ENCODE measurements at places on chromosomes 12 and 14. TPM values are rescaled to one million over a fixed set of nuclear protein-coding genes. Genes with fewer than 3 reads are reported as not detected.
A peak's percentile ranks its signal among the peaks of the same experiment; 100 is the strongest.

The BBOF1 gene
- total RNA-seq: 14.1 TPM

GRCh38 chr14:22536853-22537338 is 52.1 kb downstream of the DAD1 start:
- peak; percentile 77 for DNase-seq
- no peak overlapping the region for H3K4me3 ChIP-seq
- H3K36me3 ChIP-seq: no peaks in the 10 kb centered on the region
- H3K27ac ChIP-seq: peak overlapping the region; percentile 84

- no peak for DNase-seq
- H3K4me3 ChIP-seq: no peak overlapping the region
- no peaks in the 10 kb centered on the region for H3K36me3 ChIP-seq
These were observed 188.0 kb upstream of the MDGA2 start for GRCh38 chr14:47863441-47863840.

DNA sequence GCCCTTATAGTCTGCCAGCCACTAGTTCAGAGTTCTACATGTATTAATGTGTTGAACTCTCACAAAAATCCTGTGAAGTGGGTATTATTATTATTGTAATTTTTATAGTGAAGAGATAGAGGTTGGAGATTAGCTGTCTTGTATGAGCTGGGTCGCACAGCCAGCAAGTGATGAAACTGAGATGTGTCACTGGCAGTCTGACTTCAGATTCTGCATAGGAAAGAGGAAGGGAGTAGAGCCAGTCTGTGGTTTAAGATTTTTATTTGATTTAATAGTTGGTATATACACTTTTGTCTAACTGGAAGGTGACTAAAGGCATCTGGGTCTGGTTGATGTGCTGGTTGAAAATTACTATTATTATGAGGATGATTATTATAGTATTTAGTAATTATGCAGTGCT is 5.8 kb upstream of the FRS2 start:
- no peak overlapping the region for H3K4me3 ChIP-seq
- H3K36me3 ChIP-seq: no peaks in the 10 kb centered on the region
- no peaks in the 10 kb centered on the region for H3K4me1 ChIP-seq
- no peaks in the 10 kb centered on the region for H3K27me3 ChIP-seq
- DNase-seq: no peak

- no peak overlapping the region for H3K4me3 ChIP-seq
- H3K36me3 ChIP-seq: no peaks in the 10 kb centered on the region
- no peak for DNase-seq
- H3K27ac ChIP-seq: no peak overlapping the region
- no peaks in the 10 kb centered on the region for H3K27me3 ChIP-seq
- H3K4me1 ChIP-seq: no peaks in the 10 kb centered on the region
These were observed 45.4 kb upstream of the TESC start for GRCh38 chr12:117144599-117144998.

DNA sequence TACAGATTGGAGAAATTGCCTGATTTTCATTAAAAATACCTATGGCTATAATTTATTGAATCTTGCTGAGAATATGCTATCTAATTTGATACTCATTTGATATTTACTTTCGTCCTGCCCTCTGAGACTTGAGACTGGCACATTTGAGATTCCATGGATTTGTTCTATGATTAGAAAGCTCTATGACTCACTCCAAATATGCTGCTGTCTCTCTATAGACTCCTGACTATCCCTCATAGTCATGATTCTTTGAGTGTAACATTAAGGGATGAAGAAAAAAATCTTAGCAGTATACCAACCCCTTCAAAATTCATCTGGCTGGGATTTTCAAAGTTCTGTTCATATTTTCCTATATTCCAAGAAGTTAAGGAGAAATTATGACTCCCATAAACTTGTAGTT is 191.9 kb downstream of the LRIG3 start:
- H3K27ac ChIP-seq: no peak overlapping the region
- H3K27me3 ChIP-seq: no peaks in the 10 kb centered on the region
- no peaks in the 10 kb centered on the region for H3K36me3 ChIP-seq

GRCh38 chr12:10994307-10994706 is 3.8 kb downstream of the TAS2R20 start:
- H3K4me1 ChIP-seq: no peaks in the 10 kb centered on the region
- no peak for DNase-seq
- no peak overlapping the region for H3K4me3 ChIP-seq
- no peaks in the 10 kb centered on the region for H3K36me3 ChIP-seq

The RD3L gene
- total RNA-seq: not detected

The ACRBP gene
- total RNA-seq: 1.6 TPM

The RASSF9 gene
- 6.4 TPM for total RNA-seq

GRCh38 chr12:56591126-56591525 is 39.0 kb downstream of the BAZ2A start:
- no peak overlapping the region for H3K27ac ChIP-seq
- no peak for DNase-seq
- no peak overlapping the region for H3K4me3 ChIP-seq
- no peaks in the 10 kb centered on the region for H3K4me1 ChIP-seq
- no peaks in the 10 kb centered on the region for H3K36me3 ChIP-seq

DNA sequence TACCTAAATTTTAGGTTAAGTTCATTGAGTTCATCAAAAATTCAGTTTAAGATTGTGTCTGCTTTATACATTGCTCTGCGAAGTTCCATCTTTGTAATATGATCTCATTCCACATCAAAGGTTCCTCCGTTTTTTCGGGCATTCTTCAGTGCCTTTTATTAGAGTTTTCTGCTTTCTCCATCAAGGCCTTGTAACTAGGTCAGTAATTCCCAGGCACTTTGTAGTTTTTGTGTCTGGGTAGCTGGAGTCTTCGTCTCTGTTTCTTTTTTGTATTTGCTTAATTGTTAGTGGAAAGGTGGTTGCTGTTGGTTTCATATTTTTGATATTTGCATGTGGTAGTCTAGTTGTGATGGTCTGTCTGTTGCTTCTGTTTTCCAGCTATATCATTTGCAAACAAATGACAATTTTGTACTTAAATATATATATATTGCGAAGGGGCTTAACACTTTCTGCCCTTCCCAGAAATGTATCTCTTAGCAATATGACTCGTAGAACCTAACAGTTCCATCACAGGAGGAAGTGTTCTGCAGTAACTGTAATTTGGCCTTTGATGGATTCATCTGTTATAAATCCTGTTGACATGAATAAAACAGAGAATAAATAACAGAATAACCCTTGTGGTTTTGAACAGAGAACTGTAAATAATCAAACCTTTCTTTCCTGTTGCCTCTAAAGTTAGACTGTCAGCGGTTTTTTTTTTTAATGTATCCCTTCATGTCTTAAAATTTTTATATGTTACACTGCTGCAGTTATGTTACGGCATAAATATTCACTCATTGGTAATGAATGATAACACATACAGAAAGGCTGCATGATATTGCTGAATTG is 88.4 kb upstream of the DYNC1H1 start:
- DNase-seq: no peak
- peak overlapping the region; percentile 36 for H3K27ac ChIP-seq
- H3K27me3 ChIP-seq: no peaks in the 10 kb centered on the region

DNA sequence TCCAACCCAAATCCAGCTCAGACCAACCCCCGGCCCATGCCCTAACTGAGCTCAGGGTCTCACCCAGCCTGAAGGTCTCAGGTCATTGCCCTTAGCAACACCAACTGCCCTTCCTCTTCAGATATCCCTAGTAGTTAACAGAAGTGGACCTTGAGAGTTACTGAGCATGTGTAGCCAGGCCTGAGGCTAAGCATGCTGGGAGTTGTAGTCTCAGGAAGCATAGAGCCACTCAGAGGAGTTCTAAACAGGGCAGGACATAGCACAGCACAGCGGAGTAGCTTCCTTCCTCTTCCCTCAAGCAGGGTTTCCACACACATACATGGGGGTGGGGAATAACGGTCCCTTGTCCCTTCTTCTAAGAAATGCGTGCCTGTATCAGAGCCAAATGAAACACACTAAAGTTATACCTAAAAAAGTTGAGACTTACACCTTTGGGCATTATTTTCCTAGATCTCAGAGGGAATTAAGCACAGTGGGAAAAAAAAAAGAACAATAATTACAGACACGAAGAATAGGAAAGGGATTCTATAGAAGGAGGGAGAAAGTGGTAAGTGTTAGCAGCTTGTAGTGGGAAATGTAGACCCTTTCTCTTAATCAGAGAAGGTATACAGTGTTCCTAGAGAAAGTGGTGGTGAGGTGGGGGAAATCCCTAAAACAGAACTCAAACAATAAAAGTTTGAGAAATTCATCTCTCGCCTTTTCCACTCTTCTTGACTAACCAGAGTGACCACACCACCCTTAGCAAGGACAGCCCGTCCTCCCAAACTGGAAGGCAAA is 4.4 kb downstream of the KMT2D start:
- DNase-seq: peak; percentile 67
- peaks cover 21% of the 10 kb centered on the region for H3K4me1 ChIP-seq
- H3K36me3 ChIP-seq: no peaks in the 10 kb centered on the region
- no peaks in the 10 kb centered on the region for H3K27me3 ChIP-seq

DNA sequence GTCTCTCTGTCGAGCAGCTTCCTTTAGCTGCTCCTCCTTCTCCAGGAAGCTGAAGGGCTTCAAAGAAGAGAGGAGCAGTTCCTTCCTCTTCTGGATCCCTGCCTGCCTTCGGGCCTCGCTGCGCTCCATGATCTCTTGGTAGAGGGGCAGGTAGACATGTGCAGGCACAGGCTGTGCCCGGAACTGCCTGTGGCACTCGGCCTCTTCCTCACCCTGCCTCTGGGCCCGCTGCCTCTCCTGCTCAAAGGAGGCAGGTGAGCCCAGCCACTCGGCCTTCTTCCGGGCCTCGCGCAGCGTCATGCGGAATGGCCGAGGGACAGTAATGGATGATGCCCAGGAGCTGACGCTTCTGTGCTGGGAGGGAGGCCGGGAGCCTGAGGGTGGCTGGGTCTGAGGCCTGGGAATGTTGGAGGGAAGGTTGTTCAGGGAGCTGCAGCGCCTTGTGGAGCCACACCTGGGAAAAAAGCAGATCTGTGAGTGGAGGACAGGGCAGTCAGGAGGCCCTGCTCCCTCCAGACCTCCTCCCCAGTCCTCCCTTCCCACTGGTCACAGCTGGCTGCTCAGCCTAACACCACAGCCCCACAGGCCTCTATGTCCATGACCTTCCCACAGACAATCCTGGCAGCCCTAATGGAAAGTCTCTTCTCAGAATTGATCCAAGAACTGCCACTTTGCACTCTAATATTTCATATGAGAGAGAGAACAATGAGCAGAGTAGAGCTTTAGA is 5.3 kb downstream of the FAM161B start:
- H3K4me3 ChIP-seq: no peak overlapping the region
- no peak for DNase-seq
- no peaks in the 10 kb centered on the region for H3K27me3 ChIP-seq
- H3K36me3 ChIP-seq: no peaks in the 10 kb centered on the region

The PLD4 gene
- total RNA-seq: not detected

The ACIN1 gene
- total RNA-seq: 52.3 TPM

GRCh38 chr14:96629082-96629481 is 126.9 kb downstream of the PAPOLA start:
- DNase-seq: peak; percentile 2
- H3K27ac ChIP-seq: no peak overlapping the region
- no peaks in the 10 kb centered on the region for H3K4me1 ChIP-seq

GRCh38 chr14:89504602-89505313 is 87.7 kb upstream of the FOXN3 start:
- DNase-seq: no peak
- H3K4me1 ChIP-seq: no peaks in the 10 kb centered on the region
- H3K36me3 ChIP-seq: no peaks in the 10 kb centered on the region
- H3K27ac ChIP-seq: no peak overlapping the region
- no peaks in the 10 kb centered on the region for H3K27me3 ChIP-seq
- no peak overlapping the region for H3K4me3 ChIP-seq

DNA sequence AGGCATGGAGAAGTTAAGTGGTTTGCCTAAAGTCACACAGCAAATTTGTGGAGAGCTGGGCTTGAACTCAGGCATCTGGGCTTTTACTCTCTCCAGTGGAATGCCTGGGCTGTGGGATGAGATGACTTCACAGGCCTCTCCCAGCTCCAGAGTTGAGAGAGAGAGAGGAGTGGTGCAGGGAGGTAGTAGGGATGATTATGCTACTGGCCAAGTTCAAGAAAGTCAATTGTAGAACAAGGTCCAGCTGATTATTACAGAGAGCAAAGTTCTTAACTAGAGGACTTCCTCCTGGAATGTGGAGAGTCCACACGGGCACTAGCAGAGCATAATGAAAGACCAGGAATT is 769 bp upstream of the EMP1 start:
- H3K27ac ChIP-seq: peak overlapping the region; percentile 96
- H3K36me3 ChIP-seq: no peaks in the 10 kb centered on the region

- H3K27ac ChIP-seq: no peak overlapping the region
- no peak for DNase-seq
- no peaks in the 10 kb centered on the region for H3K4me1 ChIP-seq
- no peak overlapping the region for H3K4me3 ChIP-seq
- H3K36me3 ChIP-seq: no peaks in the 10 kb centered on the region
- no peaks in the 10 kb centered on the region for H3K27me3 ChIP-seq
These were observed 70.9 kb downstream of the PIK3C2G start for GRCh38 chr12:18332173-18332572.

GRCh38 chr12:85639834-85640233 is 196.4 kb downstream of the RASSF9 start:
- no peaks in the 10 kb centered on the region for H3K36me3 ChIP-seq
- no peak overlapping the region for H3K27ac ChIP-seq
- DNase-seq: no peak
- no peak overlapping the region for H3K4me3 ChIP-seq
- no peaks in the 10 kb centered on the region for H3K27me3 ChIP-seq

The KLRC3 gene
- not detected for total RNA-seq

- H3K36me3 ChIP-seq: no peaks in the 10 kb centered on the region
- H3K27ac ChIP-seq: no peak overlapping the region
- no peak for DNase-seq
- no peaks in the 10 kb centered on the region for H3K27me3 ChIP-seq
- H3K4me3 ChIP-seq: no peak overlapping the region
These were observed 31.4 kb upstream of the SLC2A13 start for GRCh38 chr12:40137252-40137651.

DNA sequence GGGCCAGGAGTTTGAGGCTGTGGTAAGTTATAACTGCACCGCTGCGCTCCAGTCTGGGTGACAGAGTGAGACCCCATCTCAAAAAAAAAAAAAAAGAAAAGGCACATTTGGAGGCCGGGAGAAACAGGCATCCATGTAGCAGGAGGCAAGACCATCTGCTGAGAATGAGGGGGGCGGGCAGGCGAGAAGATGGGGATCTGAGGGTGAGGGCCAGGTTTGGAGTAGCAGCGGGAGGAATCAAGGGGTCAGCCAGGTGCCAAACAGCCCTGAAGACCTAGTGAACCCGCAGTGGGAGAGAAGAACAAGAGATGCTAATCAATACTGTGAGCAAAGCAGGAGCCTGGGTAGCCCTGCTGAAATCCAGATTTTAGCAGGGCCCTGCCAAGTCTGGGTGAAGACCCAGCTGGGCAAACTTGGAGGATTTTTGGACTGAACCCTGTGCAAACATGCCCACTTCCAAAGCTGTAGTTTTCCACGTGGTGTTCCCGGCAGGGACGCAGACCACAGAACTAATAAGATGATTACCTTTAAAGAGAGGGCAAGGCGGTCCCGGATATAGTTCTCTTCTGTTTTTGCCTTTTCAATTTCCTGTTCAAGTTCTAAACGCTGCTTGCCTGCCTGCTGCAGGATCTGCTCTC is 61.0 kb downstream of the NIN start:
- no peaks in the 10 kb centered on the region for H3K4me1 ChIP-seq
- H3K27me3 ChIP-seq: no peaks in the 10 kb centered on the region
- no peak overlapping the region for H3K4me3 ChIP-seq
- DNase-seq: no peak
- H3K27ac ChIP-seq: no peak overlapping the region

The RNASE2 gene
- 0.51 TPM for total RNA-seq

GRCh38 chr14:89965839-89966238 is 10.1 kb downstream of the TDP1 start:
- H3K36me3 ChIP-seq: no peaks in the 10 kb centered on the region
- no peaks in the 10 kb centered on the region for H3K27me3 ChIP-seq
- DNase-seq: no peak
- H3K27ac ChIP-seq: no peak overlapping the region
- H3K4me3 ChIP-seq: no peak overlapping the region
- no peaks in the 10 kb centered on the region for H3K4me1 ChIP-seq

The GLS2 gene
- 0.29 TPM for total RNA-seq

Measured in uterus (tissue), 4 donors.